ENCODE measurements at places on chromosomes 7 and 10.

- DNase-seq: no peak
These were observed 9.3 kb downstream of the TBATA start for GRCh38 chr10:70775679-70776454.

DNA sequence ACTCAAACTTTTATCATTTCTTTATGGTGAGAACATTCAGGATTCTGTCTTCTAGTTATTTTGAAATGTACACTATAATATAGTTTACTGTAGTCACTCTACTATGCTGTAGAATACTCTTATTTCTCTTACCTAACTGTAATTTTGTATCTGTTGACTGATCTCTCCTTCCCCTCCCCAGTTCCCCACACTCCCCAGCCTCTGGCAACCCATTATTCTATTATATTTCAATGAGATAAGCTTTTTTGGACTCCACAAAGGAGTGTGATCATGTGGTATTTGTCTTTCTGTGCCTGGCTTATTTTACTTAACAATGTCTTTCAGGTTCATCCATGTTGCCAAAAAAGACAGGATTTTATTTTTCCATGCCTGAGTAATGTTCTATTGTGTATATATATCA is 71.4 kb upstream of the DYNC1I1 start:
- no peak for DNase-seq

GRCh38 chr7:1409555-1409954 is 49.7 kb downstream of the MICALL2 start:
- no peak for DNase-seq

DNA sequence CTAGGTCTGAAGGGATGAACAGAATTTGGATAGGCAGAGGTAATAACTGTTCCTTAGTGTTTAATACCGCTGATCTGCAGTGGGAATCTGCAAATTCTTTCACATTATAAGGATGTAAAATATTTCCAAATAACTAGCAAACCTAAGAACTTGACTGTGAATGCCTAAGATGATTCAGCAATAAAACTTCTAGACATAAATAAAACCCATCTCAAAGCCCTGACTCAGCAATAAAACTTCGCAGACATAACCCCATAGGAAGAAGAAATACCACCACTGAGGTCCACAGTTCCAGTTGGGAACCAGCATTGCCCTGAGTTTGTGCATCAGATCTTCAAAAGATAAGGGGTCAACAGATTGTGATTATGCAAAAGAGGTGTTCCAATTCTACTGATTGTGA is 354.2 kb downstream of the GFRA1 start:
- no peak for DNase-seq

- DNase-seq: no peak
These were observed 95.0 kb upstream of the POM121L12 start for GRCh38 chr7:52940481-52940880.

DNA sequence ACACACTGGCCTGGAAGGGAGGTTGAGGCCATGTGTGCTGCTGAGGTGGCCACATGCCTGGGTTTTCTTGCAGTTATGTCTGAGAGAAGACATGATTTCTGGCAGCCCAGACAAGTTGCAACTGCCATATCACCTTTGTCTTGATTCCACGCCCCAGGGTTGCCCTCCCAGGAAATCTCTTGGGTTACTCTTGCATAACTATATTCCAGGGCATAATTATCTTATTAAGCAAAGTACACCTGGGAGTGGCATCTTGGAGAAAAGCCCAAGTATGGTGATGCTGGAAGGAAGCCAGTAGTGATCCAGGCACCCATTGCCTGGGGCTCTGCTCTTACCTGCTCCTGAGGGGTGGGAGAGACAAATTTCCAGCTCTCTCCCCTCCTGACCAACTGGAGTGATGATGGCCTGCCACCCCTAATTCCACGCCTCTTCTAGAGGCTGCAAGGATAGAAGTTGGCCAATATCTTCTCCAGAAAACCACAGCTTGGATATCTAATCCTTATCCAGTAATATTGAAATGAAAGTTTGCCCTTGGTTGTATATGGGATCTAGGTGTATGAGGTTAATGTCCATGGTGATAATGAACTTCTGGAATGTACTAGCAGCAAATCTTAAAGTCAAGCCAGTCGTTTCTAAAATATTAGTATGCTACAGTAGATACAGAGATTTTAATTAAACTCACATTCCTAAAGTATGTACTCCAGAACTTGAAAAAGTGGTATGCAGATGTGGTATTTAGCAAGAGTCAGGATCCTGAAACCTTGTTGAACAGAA is 5.0 kb downstream of the AKR1B10 start:
- no peak for DNase-seq

DNA sequence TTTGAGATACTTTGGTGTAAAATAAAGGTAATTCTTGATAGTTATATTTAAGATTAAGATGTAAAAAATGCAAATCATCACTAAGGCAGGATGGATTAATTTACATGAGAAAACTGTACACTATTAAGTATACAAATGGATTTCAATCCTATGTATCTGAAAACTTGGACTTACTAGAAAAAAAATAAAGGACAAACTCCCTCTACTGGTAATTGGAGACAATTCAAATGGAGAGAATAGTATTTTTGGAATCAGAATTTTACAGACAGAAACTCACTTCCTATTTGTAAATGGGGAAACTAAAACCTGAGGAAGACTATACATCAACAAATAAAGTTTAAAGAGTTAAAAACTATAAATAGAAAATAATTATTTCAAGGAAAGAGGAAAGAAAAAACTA is 62.6 kb downstream of the CUL2 start:
- no peak for DNase-seq

- DNase-seq: no peak
These were observed 50.8 kb downstream of the CDK13 start for GRCh38 chr7:40000734-40001315.

- no peak for DNase-seq
These were observed 283.8 kb upstream of the SHH start for GRCh38 chr7:156095908-156096539.

GRCh38 chr7:1650363-1651030 is 19.6 kb upstream of the ELFN1 start:
- DNase-seq: no peak

- no peak for DNase-seq
These were observed 59.1 kb downstream of the HGF start for GRCh38 chr7:81710751-81711150.

All from stimulated activated CD4-positive, alpha-beta T cell treated with anti-CD3 and anti-CD28 coated beads, Interleukin-4, amount 100 ng/mL, for 24 hours (primary cell).